ENCODE measurements at places on chromosomes 6 and 20.
A peak's percentile ranks its signal among the peaks of the same experiment; 100 is the strongest.

GRCh38 chr6:2792330-2793110, 27.3 kb downstream of the WRNIP1 start:
- peak; percentile 89 for DNase-seq

DNA sequence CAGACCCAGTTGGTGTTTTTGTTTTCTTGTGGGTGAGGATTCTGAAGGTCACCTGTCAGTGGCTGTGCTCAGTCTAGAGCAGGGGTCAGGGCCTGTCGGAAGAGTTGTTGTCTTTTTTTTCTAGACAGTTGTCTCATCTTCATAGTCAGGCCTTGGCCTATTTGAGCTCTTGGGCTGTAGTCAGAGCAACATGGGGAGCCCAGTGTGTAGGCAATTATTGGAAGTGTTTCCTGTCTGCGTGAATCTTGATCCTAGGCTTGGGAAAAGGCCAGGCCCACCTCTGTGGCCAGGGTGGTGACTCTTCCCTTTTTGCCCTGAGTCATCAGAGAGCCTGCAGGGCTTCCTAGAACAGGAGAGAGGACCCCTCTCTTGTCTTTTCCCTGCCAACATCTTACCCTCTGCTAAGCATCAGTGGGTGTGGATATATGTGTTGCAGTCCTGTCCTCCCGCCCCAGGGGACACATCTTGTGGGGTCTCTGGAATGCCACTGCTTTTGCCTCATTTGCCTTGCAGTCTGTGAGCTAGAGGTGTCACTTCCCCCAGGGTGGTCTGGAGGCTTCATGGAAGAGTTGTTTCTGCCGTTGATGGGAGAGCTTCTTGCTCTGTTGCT, 11.4 kb downstream of the TJAP1 start:
- no peak for DNase-seq

DNA sequence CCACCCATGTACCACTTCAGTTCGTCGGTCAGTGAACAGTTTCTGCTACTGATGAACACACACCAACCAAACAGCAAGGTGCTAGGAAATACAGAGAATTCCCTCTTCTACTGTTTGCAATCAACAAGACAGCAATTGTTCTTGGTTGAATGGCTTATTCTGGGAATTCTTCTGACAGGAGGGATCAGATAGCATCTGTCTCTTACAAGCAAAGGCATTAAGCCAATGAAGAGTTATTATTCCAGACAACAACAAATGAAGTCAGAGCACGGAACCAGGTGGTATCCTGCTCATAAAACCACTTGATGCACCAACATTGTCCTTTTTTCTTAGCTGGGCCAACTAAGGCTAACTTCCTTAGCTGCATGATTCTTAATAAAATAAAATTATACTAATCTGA, 37.8 kb downstream of the PTPRK start:
- DNase-seq: no peak

GRCh38 chr20:15375836-15376235, 1038.4 kb upstream of the FLRT3 start:
- DNase-seq: no peak

GRCh38 chr6:155311086-155311485, 3.2 kb downstream of the TFB1M start:
- peak; percentile 62 for DNase-seq

Measured in iris pigment epithelial cell (primary cell).